ENCODE measurements at places on chromosomes 7 and 10.

- DNase-seq = peak; percentile 8
These were observed 480.9 kb downstream of the PHTF2 start for GRCh38 chr7:78279457-78279856.

DNA sequence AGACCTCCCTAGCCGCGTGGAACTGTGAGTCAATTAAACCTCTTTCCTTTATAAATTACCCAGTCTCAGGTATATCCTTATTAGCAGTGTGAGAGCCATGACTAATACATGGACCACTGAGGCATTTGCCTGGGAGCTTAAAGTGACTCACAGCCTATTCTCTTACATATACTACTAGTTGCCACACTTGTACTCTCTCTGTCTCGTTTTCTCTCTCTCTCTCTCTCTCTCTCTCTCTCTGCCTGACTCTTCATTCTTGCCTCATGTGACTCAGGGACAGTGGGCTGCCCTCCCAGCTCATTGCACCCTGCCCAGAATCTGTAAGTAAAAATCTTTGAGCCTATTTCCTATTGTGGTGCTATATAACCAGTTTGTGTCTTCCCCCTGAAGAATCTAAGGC, 238.5 kb upstream of the MAGI2 start:
- DNase-seq = no peak

DNA sequence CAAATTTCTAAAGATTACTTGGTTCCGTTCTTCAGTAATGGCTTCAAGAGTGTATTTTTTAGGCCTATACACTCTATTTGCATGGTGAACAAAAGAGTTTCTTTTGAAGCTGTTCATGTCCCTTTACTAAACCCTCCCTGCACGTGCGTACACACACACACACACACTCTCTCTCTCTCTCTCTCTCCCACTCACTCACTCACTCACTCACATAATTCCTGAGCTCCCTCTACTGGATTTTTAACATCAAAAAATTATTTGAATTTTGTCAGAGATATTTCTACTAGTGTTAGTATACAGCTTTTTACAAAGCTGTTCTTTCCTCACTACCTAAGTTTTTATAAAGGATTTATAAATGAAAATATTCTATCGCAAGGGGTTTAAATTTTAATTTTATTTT, 85.9 kb downstream of the UBE3C start:
- no peak for DNase-seq

- no peak for DNase-seq
These were observed 25.7 kb upstream of the PDCD4 start for GRCh38 chr10:110845756-110846620.

DNA sequence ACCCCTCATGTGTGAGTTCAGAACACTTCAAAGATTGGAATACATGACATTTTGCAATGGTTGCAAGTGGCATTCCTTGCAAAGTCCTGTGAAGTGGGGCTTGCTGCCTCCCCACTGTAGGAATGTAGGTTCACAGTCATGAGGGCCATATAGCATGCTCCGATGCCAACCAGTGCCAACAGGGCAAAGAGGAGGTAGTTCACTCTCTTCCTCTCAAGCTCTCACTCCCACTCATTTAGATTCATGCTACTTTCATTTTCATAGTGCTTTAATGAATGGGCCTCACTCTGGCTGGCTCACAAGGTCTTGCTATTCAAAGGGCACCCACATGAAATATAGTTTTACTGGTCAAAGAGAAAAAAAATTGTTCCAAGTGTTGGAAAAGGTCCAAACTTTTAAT, 169.9 kb upstream of the AOAH start:
- no peak for DNase-seq

GRCh38 chr7:34066411-34066810, 161.1 kb downstream of the BMPER start:
- no peak for DNase-seq

DNA sequence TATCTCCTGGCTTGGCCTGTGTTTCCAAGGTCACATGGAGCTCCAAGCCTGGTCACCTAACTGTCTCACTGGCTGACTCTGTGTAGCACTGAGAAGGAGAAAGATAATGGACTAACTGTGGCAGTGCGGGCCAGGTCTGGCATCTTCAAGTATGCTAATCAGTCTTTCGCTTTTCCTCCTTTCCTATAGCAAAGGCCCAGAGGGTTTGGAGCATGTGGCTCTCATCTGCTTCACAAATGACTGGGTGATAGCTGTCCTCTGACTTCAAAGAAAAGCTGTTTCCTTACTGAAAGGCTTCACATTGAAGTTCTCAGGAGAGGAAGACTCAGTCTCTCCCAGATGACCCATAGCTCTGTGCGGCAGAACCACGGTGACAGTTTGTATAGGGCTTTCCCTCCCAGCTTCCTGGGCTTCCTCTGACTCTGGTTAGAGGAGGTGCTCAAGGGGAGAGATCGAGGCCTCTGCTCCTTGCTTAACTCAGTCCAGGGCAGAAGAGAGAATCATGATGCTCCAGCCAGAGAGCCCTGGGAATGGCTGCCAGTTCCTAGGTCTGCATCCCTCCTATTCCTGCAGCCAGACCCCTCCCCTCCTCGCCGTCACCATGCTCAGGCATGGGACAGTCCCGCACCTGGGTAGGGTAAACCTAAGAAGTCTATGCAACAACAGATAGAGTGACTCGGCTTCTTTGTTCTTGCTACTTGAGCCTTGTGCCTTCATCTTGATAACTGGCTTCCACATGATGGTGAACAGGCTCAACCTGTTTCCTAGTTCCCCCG, 72.3 kb downstream of the CCDC71L start:
- DNase-seq = no peak

GRCh38 chr10:33363106-33363505, 28.6 kb upstream of the NRP1 start:
- DNase-seq = no peak

DNA sequence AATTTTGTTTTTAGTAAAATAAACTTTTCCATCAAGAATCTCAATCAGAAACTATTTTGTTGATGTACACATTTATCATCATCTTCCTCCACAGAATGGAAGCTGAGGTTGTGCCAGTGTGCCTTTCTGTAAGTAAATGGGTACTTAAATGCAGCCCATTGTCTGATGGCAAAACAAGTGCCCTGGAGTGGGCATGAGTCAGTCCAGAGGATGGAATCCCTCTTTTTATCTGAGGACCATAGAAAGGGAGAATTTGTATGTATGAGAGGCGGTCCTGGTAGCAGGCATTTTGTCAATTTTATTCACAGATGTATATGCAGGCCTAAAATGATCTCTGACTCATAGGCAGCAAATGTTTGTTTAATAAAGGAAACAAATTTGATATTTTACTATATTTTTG, 102.1 kb upstream of the MAGI2 start:
- no peak for DNase-seq

GRCh38 chr10:16867990-16868389, 50.8 kb upstream of the RSU1 start:
- no peak for DNase-seq

- no peak for DNase-seq
These were observed 19.7 kb downstream of the ZNF783 start for GRCh38 chr7:149281508-149282330.

DNA sequence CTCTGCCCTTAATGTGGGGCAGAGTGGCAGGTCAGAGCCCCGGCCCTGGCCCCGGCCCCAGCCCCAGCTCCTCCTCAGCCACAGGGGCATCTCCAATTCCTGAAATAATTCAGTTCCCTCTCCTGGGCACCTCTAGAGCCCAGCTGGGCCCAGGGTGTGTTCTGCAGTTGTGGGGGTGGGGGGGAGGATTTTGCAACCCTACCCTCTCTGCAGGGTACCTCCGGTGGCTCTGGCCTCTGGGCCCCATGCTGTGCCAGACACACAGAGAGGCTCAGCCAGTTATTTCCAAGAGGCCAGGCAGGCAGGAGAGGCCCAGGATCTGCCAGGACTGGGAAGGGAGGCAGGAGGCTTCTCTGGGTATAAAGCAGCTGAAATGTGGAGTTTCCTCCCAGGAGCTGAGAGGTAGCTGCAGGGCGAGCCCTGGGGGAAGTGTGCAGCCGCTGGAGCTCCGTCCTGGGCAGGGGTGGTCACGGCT, 47.9 kb downstream of the PWWP2B start:
- DNase-seq = no peak

DNA sequence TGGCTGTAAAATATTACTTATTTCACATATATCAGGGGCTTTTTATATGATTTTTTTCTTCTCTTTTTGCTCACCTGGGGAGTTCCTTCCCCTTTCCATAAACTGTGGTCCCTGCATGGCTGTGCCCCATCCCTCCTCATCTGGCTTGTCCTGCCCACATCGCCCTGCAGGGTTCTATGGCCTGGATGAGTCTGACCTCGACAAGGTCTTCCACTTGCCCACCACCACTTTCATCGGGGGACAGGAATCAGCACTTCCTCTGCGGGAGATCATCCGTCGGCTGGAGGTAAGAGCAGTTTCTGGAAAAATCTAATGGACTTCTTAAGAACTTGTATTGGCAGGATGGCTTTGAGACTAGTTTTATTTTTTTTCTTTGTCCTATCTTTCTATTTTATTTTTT, 60.1 kb downstream of the OGDH start:
- DNase-seq = no peak

DNA sequence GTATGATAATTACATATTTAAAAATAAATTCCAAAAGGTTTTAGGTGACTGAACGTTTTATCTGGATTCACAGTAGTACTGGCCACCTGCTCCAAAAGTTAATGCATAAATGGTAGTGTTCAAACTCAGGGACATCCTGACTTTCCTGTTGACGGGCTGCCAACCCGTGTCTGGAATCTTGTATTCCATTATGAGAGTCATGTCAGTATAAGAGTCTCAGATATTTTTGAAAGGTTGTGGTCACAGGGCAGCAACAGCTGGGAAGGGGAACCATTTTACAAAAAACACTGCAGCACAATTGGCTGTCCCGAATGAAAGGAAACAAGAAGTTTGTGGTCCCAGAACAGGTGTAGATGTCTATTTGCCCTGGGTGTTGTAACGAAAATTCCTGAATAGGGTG, 2.8 kb downstream of the TDRD1 start:
- no peak for DNase-seq

GRCh38 chr10:82811621-82812020, 936.6 kb downstream of the NRG3 start:
- DNase-seq = no peak

- DNase-seq = no peak
These were observed 32.9 kb downstream of the CELF2 start for GRCh38 chr10:11050301-11051287.

DNA sequence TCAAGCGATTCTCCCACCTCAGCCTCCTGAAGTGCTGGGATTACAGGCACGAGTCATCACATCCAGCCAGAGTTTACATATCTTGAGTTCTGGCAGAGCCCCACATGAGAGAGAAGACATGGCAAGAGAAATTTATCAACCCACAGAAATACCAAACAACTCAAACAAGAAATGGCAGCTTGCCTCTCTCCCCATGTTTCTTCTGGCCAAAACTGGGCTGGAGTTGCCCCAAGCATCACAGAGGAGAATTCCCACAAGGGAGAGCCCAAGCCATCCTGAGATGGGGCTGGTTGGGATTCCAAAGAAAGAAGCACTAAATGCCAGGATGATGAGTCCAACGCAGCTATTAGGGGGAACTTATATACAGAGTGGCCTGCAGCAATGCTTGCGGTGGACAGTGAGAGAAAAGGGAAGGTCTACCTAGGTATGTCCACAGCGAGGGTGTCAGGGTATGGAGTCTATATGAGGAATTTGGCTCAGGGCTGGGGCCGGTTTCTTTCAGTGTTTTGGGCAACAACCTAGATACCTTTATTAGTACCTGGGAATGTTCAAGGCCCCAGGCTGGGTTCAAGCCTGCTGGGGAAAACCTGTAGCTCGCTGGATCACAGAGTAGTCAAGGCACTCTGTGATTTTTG, 14.5 kb upstream of the PAX4 start:
- DNase-seq = no peak

DNA sequence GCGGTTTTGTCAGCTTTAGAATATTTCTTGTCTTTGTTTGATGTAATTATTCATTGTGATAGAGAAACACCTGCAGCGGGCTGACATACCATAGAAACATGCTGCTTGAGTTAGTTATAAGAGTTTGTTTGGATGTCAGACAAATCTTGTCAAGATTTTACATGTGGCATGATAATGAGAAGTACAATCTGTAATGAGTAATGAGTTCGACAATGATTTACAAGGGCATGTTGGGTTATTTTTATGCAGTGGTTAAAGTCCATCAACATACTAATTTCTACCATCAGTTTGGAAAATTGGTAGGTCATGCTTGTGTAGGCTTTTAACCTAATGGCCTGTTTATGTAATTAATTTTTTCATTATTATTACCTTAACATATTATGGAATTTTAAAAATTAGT, 31.3 kb downstream of the FZD1 start:
- no peak for DNase-seq

DNA sequence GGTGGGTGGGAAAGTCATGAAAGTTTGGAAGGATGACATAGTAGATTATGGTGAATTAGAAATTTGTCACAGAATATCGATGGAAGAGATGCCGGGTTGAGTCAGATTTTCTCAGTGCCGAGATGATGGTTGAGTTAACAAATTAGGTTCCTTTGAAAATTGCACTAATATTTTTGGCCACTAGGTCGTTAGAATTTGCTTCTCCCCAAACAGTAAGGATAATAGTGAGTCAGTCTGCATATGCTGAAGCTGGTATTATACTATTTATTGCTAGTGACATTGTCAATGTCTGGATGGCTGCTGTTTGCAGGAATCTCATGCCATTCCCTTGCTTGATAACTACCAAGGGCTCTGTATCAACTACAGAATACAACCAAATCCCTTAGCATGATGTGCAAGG, 37.7 kb upstream of the MINDY3 start:
- peak; percentile 12 for DNase-seq

DNA sequence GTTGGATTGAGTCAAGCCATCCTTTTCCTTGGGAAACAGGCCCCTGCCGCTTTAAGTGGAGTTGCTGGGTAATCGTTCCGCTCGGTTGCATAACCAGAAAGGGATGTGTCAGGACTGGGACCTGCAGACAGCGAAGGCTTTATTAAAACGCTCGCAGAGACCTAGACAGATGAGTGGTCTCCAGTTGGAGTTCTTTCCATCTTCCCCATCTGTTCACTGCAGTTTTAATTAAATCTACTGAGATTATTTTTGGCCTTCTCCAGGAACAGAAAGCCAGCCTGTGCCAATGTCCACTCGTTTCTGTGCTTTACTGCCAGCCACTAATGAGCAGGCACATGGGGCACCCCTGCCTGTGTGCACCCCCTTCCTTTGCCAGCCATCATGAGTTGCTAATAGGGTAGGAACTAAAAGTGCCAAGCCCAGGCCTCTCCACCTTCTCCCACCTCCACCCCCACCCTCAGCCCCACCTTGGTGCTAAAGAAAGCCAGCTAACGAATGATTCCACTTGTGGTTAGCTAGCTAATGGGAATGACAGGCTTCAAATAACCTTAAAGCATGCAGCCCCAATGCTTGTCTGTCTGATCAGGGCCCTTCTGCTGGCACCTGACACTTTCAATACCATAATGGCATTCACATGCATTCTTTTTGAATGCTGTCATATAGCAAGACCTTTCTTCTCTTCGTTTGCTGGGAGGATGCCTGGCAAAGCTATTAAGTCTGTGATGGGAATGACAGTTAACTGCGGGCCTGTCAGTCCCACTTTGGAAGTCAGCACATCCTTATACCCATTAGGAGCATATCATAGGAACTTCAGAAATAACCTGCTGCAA, 556.8 kb upstream of the GALNT17 start:
- no peak for DNase-seq

DNA sequence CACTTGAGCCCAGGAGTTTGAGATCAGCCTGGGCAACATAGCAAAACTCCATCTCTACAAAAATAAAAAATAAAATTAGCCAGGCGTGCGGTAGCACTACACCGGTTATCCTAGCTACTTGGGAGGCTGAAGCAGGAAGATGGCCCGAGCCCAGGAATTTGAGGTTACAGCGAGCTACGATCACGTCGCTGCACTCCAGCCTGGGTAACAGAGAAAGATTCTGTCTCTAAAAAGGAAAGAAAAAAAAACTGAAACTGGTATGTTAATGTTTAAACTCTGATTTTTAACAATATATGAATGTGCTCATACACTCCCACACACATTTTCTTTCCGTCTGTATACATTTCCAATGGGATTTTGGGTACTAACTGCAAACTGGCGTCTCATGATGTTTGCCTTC, 140.6 kb upstream of the KMT2E start:
- no peak for DNase-seq
